ENCODE measurements at places on chromosomes 5 and 9.

DNA sequence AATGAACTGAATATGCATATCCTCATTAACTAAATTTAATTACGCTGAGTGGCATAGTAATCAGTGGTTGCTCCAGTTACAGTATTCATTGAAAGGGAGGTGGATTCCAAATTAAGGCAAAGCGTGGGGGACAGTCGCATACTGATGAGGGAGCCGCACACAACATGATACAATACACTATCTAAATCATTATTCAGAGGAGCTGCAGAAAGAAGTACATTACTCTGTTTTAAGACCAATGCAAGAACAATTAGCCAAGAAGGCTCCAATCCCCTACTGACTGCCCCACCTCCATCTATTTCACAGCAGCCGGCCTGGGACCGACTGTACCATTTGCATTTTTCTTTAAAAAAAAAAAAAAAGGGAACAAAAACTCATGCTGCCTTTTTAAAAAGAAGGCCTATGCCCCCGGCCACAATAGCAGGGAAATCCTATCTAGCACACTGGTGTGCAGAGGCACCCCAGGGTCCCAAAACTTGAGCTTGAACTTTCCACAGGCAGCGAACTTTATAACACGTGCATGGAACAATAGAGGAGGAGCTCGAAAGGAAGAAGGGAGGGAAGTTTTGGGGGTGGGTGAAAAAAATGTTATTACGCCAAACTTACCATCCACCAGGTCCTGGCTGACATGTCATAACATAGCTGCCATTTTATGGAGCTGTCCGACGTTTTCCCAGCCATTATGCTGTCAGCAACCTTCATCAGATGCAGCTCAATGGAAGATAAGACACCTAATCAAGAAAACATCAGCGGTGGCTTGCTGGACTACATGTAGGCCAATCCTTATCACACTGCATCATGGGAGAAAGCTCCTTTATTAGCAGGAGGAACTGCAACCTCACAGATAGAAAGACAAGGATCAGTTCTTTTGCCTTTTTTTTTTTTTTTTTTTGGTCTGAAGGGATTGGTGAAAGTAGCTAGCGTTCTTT lies 161.6 kb downstream of the ZDHHC21 start:
- no peak for DNase-seq

DNA sequence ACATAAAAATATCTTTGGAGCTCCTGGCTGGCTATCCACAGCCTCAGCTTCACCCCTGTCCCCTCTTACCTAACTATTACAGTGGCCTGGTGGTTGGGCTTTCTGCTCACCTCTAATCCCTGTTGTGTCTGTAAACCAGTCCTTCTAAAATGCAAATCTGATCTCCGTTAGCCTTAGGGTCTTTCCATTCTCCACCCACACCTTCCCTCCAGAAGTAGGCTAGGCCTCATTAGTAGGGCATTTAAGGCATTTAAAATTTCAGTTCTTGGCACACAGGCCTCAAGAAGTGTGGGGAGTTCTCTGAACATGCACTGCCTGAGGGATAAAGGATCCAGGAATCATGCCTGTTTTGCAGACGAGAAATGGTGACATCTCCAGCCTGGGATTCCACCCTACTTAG lies 26.4 kb upstream of the STC2 start:
- no peak for DNase-seq

GRCh38 chr5:132687995-132688394 lies 14.2 kb downstream of the IL4 start:
- DNase-seq = peak; percentile 40

GRCh38 chr9:14395317-14396082 lies 81.6 kb upstream of the NFIB start:
- no peak for DNase-seq

- no peak for DNase-seq
Measured at GRCh38 chr5:61051267-61051666, 106.3 kb downstream of the NDUFAF2 start.

DNA sequence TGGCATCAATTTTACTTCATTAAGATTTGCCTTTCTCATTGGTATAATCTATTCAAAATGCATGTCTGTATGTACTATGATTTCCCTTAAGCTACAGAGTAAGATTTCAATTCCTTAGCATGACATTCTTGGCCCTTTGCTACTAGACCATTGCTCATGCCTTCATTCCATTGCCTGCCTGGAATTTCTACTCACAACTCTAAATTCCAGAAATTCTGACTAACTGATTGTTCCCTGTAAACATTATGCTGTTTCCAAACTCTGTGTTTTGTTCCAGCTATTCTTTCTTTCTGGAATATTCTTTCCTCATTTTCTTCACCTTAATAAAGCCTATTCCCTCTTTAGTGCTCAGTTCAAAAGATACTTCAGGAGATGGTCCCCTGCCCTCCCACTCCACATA lies 568.8 kb upstream of the SEMA6A start:
- no peak for DNase-seq

DNA sequence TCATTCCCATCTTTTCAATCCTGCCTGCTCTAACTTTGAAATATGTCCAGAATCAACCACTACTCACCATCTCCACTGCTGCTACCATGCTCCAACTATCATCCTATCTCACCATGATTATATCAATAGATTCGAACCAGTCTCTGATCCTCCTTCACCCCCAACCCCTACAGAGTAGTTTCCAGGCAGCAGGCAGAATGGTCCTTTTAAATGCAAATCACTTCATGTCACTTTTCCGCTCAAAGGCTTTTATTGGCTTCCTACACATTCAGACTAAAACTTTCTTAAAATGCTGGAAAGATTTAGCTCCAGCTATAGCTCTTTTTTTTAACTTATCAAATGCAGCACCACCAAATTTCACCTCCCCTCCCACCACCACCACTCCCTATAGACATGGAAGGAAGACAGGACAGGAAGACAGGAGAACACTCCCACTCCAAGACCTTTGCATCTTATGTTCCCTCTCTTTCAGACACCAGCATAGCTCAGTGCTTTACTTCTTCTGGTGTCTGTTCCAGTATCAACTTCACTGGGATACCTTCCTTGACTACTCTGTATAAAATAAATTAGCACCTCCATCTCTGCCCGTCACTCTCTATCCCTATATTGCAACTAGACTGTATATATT lies 9.9 kb upstream of the PPP2R2B start:
- no peak for DNase-seq

DNA sequence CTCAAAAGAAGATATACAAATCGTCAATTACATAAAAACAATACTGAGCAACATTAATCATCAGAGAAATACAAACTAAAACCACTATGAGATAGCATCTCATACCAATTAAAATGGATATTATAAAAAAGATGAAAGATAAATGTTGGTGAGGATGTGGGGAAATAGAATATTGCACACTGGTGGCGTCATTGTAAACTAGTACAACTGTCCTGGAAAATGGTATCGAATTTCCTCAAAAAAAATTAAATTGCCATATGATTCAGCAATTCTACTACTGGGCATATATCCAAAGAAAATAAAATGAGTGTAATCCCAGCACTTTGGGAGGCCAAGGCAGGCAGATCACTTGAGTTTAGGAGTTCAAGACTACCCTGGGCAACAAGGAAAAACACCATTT lies 326.0 kb upstream of the FTMT start:
- DNase-seq = no peak

GRCh38 chr9:33695856-33696255 lies 99.5 kb upstream of the PRSS3 start:
- no peak for DNase-seq

- no peak for DNase-seq
Measured at GRCh38 chr9:97176206-97176605, 131.3 kb upstream of the CCDC180 start.

GRCh38 chr5:62587737-62588136 lies 9.1 kb downstream of the LRRC70 start:
- no peak for DNase-seq

GRCh38 chr5:35780236-35780635 lies 76.5 kb upstream of the IL7R start:
- peak; percentile 18 for DNase-seq

DNA sequence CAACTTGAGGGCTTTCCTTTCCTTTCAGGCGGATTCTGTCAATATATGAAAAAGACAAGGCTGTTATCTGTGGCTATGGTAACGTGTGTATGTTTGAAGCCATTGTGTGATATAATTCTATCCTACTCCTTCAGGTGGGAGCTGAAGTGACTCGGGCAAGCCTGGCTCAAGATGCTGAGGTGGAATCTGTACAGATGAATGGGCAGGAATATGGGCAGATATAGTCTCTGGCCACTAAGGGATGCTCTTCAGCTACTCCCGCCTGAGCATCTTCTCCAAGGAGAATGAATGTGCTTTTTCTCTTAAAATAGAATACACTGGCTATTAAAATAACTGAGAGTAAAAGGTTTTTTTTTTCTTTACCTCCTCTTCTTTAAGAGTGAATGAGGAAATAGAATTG lies 244.8 kb downstream of the ADGRV1 start:
- no peak for DNase-seq

DNA sequence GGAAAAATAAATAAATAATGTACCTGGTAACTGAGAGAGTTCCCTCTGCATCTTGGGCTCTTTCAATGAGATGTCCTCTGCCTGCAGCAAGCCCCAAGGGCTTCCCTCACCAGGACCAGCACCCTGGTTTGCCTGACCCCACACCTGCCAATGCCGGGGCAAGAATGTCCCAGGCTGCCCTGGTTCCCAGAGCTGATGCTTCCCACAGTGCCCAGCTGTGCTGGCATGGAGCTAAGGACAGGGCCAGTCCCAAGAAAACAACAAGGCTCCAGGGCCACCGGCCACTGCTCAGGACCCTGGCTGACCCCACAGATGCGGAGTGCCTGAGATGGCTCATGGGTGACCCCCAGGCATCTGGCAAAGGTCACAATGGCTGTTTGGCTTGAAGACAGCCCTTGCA lies 123.5 kb downstream of the KCNIP1 start:
- DNase-seq = no peak

DNA sequence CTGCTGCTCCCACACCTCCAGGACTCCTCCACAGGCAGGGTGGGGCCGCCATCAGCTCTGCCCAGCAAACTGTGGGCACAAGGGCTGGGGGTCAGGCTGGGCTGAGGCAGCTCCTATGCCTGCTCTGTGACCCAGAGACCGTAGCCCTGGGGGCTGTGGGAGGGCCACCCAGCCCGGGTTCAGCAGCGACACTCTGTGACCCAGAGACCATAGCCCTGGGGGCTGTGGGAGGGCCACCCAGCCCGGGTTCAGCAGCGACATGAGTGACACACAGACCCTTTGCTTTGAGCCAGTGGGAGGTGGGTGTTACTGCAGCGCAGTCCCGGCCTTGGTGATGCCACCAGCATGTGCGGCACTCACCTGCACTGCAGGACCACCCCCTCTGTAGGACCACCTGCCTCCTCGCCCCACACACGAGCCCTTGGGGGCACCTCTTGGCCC lies 118.9 kb upstream of the LPCAT1 start:
- no peak for DNase-seq

- peak; percentile 14 for DNase-seq
Measured at GRCh38 chr5:96483878-96484277, 50.8 kb upstream of the PCSK1 start.

GRCh38 chr9:88932766-88933165 lies 58.5 kb upstream of the S1PR3 start:
- no peak for DNase-seq

GRCh38 chr9:77449240-77450084 lies 198.7 kb downstream of the GNA14 start:
- no peak for DNase-seq

DNA sequence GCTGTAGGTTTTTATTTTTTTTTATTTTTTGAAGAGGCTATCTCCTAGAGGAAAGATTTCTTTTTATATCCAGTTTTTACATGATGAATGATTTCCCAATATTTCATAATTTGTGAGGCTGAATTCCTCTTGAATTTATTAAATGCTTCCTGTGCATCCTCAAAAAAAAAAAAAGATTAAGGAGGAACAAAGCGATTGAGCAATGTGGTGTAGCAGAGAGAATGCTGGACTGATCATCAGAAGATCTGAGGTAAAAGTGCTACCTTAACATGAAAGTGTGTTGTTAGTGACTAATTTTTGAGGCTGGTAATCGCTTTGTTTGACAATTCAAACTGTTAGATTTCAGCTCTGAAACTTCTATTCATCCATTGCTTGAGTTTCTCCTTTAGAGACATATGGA lies 125.1 kb downstream of the ESM1 start:
- DNase-seq = no peak

DNA sequence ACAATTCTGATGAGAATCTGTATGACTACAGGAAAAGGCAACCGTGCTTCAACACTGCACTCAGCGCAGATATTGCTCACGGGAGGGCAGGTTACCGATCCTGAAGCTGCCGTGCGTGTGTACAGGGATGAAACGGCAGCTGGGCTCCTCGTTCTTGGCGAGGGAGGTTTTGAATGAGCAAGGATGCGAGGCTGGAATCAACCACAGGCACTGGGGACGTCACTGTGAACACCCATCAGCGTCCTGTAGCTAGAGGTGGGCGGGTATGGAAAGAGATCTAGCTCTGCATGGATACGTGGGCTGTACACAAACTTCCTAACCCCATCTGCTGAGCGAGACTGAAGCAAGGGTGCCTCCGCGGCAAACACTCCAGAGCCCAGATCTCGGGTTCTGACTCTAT lies 84.3 kb upstream of the COL5A1 start:
- DNase-seq = no peak

- DNase-seq = no peak
Measured at GRCh38 chr5:89542736-89543135, 659.8 kb upstream of the MEF2C start.

GRCh38 chr5:29150840-29151239 lies 2042.6 kb upstream of the CDH6 start:
- no peak for DNase-seq

- no peak for DNase-seq
Measured at GRCh38 chr5:95941756-95942155, 19.9 kb downstream of the ELL2 start.

DNA sequence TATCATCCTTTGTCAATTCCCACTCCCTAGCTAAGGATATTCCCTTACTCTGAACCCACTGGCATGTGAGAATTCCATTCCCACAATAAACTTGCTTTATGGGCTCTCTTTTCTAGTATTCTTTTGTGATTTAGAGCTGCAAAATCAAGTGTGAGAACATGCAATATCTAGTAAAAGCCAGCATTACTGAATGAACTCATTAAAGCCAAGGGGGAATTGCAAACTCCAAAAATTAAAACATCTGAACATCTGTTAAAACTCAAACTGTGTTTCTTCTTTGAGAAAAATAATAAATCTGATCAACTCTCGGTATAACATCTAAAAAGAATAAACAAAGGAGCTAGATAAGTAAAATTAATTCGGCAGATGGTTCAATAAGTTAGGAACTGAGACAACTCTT lies 53.1 kb upstream of the MPDZ start:
- no peak for DNase-seq

GRCh38 chr5:29568028-29568427 lies 1625.5 kb upstream of the CDH6 start:
- no peak for DNase-seq

DNA sequence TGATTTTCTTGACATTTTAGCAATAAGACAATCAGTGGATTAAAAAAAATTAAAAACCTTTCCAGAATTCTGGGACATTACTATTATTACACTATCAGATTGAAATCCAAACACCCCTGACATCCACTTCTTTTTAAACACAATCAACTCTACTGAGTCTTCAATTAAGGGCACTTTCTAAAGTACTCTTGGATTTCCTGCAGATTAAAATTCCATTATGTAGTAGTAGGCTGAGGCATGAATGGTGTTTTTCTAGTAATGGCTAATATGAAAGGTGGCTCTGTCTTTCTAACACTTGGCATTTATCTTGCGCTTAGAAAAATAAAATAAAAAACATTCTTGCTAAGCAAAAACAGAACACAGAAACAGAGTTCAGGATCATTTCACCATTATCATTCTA lies 107.8 kb downstream of the OXCT1 start:
- no peak for DNase-seq
